Cerebellum (tissue), 4 donors: ENCODE measurements at places on chromosomes 3 and 15.
A peak's percentile ranks its signal among the peaks of the same experiment; 100 is the strongest.

GRCh38 chr3:9930804-9931418, 2.7 kb upstream of the CRELD1 start:
- DNase-seq = no peak

DNA sequence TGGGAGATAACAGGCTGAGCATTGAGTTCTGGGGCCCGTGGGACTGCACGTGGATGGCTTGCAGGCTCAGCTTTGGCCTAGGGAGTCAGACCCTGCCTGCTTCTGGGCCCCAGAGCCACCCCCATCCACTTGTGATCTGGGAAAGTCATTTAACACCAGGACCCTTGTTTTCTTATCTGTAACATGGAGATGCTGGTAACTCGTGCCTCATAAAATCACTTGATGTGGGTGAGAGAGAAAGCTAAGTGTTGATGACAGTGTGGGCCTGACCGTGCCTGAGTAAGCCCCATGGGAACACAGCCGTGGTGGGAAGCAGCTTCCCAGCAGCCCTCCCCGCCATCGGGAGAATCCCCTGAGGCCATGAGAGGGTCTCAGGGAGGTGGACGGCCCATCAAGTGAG, 378.1 kb downstream of the GABRB3 start:
- DNase-seq = no peak

GRCh38 chr3:184629555-184630160, 68.1 kb downstream of the EPHB3 start:
- no peak for DNase-seq

DNA sequence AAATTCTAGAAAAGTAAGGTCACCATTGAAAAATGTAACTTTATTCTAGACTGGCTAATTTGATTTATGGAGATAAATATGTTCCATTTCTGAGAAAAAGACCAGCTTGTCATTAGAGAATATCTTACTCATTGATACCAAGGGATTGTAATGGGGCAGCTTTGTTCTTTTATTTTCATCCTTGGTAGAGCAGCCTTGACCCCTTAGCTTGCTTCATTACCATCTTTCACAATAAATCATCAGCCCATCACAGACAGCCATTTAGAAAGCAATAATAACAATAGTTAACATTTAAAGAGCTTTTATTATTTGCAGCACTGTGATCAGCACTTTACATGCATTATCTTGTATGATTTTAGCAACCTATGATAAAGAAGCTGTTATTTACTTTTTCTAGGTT, 253.6 kb downstream of the C3orf38 start:
- no peak for DNase-seq

GRCh38 chr15:43132830-43133429, 456 bp upstream of the TMEM62 start:
- no peak for DNase-seq

DNA sequence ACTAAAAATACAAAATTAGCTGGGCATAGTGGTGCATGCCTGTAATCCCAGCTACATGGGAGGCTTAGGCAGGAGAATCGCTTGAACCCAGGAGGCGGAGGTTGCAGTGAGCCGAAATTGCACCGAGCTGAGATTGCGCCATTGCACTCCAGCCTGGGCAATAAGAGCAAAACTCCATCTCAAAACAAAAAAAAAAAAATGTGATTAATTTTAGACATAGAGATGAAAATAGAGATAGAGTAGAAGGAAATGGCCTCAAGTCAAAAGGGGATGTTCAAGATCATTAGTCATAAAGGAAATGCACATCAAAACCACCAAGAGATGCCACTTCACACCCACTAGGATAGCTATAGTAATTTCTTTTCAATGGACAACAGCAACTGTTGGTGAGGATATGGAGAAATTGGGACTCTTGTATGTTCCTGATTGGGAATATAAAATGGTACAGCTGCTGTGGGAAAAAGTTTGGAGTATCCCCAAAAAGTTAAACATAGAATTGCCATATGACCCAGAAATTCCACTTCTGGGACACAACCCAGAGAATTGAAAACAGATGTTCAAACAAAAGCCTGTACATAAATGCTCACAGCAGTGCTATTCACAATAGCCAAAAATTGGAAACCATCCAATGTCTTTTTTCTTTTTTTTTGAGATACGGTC, 55.4 kb downstream of the ABHD2 start:
- no peak for DNase-seq

- DNase-seq = no peak
Observed at GRCh38 chr3:64426551-64426950, 201.3 kb upstream of the PRICKLE2 start.

- DNase-seq = no peak
Observed at GRCh38 chr3:101888653-101889052, 39.3 kb downstream of the NFKBIZ start.

DNA sequence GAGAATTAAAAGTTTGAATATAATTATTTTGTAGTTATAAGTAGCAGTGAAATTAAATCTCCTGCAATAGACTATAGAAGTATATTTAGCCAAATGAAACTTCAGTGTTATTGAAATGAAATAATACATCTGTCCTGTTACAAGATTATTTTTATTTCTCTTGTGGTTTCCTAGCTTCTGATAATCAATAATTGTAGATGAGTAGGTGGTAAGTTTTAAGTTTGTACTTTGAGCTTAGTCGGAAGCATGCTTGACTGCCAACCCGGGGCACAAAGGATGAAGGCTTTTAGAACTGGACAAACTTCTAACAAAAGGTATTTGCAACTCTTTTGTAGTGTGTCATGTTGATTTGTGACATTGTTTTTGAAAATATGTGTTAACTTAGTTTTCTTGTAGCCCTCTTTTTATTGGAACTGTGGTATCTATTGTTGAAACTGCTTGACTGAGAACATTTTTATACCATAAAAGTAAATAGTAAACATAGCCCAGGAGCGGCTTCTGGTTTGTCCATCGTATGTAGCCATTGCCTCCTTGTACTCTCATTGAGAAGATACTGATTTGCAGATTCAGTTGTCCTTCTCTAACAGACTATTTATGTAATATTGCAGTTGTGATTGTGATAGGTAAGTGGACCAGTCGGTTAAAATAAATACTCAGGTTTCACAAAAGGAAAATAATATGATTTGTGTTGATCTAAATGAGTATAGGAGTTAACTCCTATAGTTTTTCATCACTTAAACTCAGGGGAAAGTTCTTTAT, 2.9 kb downstream of the CTNNB1 start:
- DNase-seq = no peak

DNA sequence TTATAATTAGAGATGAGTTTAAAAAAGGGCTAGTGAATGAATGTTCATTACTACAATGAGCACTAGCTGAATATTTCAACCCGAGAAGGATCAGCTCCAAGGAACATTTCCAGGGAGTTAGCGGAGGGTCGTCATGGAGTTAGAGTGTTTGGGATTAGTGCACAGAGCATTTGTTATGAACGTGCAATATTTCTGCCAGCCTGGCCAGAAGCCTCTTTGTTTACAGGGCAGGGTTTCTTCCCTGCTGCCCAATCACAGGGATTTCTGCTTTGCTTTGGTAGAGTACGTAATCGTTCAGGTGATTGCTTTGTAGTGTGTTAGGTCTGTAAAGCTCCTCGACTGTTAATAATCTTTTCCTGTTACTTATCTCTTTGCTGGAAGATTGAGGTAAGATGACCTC, 5.9 kb downstream of the CGNL1 start:
- DNase-seq = no peak

- DNase-seq = no peak
Observed at GRCh38 chr15:67433495-67434099, 87.3 kb upstream of the C15orf61 start.

- no peak for DNase-seq
Observed at GRCh38 chr3:177731644-177732268, 534.5 kb upstream of the TBL1XR1 start.

DNA sequence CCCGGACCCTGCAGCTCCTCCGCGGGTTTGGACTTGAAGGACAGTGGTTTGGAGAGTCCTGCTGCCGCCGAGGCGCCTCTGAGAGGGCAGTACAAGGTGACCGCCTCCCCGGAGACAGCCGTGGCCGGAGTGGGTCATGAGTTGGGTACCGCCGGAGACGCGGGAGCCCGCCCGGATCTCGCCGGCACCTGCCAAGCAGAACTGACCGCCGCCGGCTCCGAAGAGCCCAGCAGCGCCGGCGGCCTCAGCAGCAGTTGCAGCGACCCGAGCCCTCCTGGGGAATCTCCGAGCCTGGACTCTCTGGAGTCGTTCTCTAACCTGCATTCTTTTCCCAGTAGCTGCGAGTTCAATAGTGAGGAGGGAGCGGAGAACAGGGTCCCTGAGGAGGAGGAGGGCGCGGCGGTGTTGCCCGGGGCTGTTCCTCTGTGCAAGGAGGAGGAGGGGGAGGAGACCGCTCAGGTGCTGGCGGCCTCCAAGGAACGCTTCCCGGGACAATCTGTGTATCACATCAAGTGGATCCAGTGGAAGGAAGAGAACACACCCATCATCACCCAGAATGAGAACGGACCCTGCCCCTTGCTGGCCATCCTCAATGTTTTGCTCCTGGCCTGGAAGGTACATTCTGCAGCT, 634 bp downstream of the MINDY2 start:
- DNase-seq = peak; percentile 61

DNA sequence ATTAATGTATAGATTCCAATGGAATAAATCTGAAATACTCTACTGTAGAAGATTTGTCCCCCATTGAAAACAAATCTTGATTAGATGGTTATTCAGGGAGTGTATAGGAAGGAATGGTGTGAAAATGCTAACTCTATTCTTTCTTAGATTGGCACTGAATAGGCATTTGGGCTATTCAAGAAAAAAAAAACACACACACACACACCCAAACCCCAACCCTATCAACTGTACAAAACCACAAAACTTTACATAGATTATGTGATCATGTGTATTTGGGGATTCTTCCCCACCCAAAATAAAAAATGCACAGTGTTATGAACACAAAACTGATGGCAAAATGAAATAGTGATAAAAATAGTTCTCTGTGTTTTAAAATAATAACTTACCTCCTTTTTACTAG, 61.8 kb downstream of the TIGIT start:
- no peak for DNase-seq

- DNase-seq = no peak
Observed at GRCh38 chr3:114207768-114208167, 28.9 kb upstream of the DRD3 start.

- DNase-seq = no peak
Observed at GRCh38 chr3:8530581-8530980, 29.0 kb downstream of the LMCD1 start.

DNA sequence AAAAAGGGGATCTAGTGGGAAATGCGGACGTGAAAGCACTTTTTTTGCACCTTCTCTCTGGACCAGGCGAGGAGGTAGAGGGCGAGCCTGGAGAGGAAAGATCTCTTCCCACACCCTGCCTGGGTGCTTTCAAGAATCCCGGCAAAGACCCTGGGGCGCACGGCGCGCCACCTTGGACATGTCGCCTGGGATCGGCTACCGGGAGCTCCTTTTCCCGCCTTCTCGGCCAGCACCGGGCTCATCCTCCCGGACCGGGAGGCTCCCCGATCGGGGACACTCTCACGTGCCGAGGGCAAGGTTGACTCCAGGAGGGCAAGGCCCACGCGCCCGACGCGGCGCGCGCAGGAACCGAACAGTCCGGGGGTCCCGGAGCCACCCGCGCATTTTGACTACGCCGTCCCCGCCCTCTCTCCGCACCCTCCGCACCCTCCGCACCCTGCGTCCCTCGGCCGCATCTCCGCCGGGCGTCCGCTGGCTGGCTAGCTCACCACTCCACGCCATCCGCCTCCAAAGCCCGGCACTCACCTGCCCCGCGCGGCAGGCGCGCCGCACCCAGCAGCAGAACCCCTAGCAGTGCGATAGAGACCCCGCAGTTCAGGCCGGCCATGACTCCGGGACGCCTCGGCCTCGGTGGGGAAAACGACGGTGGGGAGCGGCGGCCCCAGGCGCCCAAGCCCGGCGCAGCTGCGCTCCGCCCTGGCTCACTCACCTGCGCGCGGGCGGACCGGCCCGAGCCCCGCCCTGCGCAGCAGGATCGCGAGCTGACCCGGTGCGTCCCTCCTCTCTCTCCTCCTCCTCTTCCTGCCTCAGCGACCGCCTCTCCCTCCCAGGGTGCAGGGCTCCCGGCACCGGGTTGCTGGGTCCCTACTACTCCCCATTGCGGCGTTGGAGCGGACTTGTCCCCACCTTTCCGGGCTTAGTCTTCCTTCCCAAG, at the start of gene CDCP1:
Gene CDCP1 (minus strand): TSS at position 698 of the 934 bp plus-strand sequence. CDS start 91 bp downstream, at position 607.
- no peak for DNase-seq

GRCh38 chr15:31328428-31328968, 1.9 kb downstream of the KLF13 start:
- no peak for DNase-seq
